Pulmonary artery endothelial cell (primary cell): ENCODE measurements at places on chromosomes 2 and 18. TPM values are rescaled to one million over a fixed set of nuclear protein-coding genes. Genes with fewer than 3 reads are reported as not detected.

Gene RAPGEF4
- 5.3 and 6.1 TPM in 2 replicates for total RNA-seq

Gene CPO
- total RNA-seq, result not detected in 2 replicates

Gene SLC40A1
- 15.6 and 109 TPM in 2 replicates for total RNA-seq

Gene CROCC2
- total RNA-seq, result not detected in 2 replicates

Gene FEV
- total RNA-seq, result not detected in 2 replicates

Gene TMEM169
- total RNA-seq, result 0.07 and 0.14 TPM in 2 replicates

Gene VAMP5
- total RNA-seq, result 60.0 and 101 TPM in 2 replicates
